ENCODE measurements at places on chromosomes 2 and 18.

- DNase-seq, result no peak
Measured at GRCh38 chr2:233972941-233973575, 55.9 kb downstream of the TRPM8 start.

DNA sequence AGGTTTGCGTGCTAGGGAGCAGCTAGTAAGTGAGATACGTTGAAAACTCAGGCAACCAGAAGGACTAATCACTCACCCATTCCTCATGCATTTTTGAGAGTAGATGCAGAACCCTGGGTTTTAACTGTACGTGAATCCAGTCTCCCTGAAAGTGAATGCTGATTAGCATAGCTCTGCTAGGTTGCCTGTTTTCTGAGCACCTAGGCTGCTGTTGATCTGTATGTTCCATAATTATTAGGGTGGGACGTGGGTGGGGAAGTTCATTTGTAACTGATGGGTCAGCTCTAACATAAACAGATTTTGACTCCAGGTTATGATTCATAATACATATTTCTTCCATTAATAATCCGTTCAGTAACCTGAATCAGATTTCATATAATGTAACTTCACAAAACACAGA, 379.0 kb upstream of the FANCL start:
- no peak for DNase-seq

DNA sequence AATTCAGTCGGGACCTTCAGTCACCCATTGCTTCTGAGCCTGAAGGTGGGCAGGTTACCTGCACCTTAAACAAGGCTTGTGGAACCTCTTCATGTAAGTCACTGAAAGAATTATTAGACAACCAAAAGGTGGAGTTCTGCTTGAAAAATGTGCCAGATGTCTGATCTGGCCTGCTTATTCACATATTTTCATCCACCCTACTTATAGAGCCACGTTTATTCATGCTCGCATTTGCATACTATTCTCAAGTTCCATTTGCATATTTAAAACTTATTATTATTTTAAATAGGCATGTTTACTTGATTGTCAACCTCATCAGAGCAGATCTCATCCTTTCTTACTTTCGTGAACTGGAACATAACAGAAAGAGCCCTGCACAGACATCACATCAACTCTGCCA, 140.0 kb upstream of the NABP1 start:
- DNase-seq, result no peak

GRCh38 chr2:241373446-241373845, 17.4 kb downstream of the FARP2 start:
- DNase-seq, result peak; percentile 76

- no peak for DNase-seq
Measured at GRCh38 chr2:151315381-151315903, 26.0 kb upstream of the NMI start.

DNA sequence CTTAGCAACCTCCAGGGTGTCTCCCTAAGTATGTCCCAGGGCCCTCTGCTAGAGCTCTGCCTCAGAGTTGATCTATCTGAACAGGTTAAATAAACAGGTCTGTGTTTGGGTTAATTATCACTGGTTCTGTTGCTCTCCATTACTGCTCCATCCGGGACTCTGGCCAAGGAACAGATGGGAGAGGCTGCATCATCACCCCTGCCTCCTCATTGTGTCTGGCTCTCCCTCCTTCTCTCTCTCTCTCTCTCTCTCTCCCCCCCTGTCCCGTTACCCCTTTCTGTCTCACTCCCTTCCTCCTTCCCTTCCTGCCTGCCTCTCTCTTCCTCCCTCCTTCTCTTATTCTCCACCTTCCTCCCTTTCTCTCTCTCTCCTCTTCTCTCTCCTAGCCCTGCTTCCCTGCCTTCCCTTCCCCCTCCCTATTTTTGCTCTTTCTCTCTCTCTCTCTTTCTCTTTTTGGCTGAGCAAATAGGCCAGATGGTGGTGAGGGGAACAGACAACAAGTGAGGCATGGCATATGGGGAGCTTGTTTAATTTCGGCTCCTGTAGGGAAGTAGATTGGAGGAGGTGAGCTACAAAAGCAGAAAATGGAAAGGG, 62.1 kb downstream of the SETBP1 start:
- peak; percentile 87 for DNase-seq

GRCh38 chr2:150997066-150997465, 264.6 kb downstream of the RBM43 start:
- no peak for DNase-seq

- DNase-seq, result no peak
Measured at GRCh38 chr18:56921896-56922480, 224.9 kb upstream of the BOD1L2 start.

- DNase-seq, result peak; percentile 71
Measured at GRCh38 chr2:134107402-134107801, 146.5 kb upstream of the MGAT5 start.

DNA sequence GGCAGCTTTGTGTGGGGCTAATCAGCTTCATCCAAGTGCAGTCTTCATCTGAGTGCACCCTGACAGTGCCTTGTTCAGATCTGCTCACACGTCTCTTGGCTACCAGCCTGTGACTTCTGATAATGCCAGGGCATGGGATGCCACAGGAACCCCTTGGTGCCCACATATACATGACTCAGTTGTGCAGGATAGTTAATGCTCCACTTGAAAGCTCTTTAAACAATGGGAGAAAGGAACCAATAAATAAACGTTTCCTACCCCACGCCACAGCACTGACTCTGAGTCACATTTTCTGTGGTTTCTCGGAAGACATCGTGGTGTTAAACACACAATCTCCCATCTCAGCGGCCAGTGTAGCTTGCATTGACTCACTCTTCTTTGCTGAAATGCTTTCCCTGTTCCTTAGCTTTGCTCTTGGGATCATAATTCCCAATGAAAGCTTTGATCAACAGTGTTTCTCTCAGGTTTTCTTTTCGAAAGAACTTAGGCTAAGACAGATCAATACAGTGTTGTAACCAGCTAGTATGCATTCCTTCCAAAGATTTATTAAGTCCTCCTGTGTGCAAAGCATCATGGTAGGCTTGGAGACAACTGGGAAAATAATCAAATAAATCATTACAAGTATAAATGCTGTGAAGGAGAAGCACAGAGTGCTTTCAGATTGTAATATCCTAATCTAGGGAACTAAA, 142.0 kb downstream of the COPS8 start:
- no peak for DNase-seq

- DNase-seq, result no peak
Measured at GRCh38 chr2:190765386-190766173, 115.0 kb upstream of the GLS start.

GRCh38 chr2:172985139-172985892, 90.3 kb upstream of the MAP3K20 start:
- no peak for DNase-seq

- DNase-seq, result no peak
Measured at GRCh38 chr2:74045454-74045853, 60.7 kb downstream of the TET3 start.

DNA sequence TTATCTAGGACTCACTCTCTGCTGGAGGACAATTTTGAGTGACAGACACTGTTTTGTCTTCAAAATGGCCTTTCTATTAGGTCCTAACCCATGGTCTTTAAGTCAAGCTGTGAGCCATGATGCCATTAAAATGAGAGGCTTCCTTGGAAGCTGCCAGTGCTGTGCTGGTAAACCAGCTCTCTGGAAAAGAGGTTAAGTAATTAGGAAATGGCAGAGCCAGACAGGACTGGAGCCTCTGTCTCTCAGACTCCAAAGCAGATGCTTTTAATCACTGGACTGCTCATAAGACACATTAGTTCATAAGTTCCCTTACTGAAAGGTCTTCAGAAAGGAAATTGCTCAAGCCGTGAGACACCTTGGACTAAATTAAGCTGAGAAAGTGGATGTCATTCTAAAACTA, 25.8 kb upstream of the LHCGR start:
- DNase-seq, result no peak

DNA sequence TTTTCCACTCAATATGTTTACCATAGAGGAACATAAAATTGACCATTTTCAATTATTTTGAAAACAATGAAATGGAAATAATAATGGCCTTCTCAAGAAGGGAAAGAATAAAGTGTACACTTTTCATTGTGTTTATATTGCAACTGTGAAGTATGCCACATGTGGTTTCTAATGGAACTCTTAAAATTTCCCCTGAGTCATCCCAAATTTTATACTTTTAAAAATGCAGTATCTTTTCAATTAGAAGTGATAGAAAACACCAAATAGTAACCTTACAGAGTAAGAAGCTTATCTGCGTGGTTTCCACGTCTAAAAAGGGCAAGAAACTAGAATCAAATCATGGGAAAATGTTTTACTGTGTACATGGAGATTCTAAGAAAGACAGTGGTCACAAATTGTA, 70.0 kb downstream of the SCG2 start:
- no peak for DNase-seq

GRCh38 chr2:191582355-191582754, 95.6 kb upstream of the NABP1 start:
- no peak for DNase-seq

- no peak for DNase-seq
Measured at GRCh38 chr2:75375646-75376582, 176.6 kb upstream of the TACR1 start.

GRCh38 chr2:12363569-12363968, 353.2 kb upstream of the TRIB2 start:
- DNase-seq, result no peak

DNA sequence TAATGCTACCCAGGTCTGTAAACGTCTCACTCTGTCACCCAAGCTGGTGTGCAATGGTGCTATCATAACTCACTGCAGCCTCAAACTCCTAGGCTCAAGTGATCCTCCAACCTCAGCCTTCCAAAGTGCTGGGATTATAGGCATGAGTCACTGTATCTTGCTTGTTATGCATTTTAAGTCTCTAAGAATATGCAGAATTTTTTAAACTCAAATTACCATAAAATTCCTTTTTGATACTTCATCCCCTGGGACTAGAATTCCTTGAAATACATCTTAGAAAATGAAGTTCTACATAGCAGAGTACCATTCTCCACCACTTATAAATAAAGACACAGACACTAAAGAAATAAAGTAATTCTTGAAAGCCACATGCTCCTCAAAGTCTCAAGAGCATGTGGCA, 30.2 kb upstream of the LRATD1 start:
- no peak for DNase-seq

DNA sequence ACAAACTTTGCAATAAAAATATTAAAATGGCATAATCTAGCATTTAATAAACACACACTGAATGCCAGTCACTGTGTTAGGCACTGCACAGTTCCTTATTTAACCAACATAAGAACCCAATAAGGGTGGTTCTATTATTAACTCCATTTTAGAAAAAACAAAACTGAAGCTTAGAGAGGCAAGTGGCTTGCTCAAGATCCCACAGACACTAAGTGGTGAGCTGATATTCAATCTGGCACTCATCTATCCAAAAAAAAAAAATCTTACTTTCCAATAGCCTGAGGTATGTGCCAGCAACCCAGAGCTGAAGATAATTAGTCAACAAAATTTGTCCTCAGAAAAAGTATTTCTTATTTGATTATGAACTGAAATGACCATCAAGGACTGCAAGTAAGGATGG, 799 bp downstream of the CYTIP start:
- DNase-seq, result no peak

GRCh38 chr2:232908695-232909094, 38.6 kb downstream of the SNORC start:
- DNase-seq, result no peak

DNA sequence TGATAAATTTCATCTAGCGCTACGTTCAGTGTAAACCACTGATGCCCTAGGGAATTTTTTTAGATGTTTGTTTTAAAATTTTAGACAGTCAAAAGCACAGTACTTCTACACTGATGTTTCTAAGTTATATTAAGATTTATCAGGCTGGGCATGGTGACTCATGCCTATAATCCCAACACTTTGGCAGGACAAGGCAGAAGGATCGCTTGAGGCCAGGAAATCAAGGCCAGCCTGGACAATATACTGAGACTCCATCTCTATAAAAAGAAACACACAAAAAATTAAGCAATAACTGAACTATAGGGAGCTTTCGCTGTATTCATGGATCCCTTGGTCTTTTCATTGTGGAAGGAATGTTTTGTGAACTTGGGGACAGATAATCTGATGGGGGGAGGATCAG, 50.6 kb upstream of the MAPRE2 start:
- no peak for DNase-seq

DNA sequence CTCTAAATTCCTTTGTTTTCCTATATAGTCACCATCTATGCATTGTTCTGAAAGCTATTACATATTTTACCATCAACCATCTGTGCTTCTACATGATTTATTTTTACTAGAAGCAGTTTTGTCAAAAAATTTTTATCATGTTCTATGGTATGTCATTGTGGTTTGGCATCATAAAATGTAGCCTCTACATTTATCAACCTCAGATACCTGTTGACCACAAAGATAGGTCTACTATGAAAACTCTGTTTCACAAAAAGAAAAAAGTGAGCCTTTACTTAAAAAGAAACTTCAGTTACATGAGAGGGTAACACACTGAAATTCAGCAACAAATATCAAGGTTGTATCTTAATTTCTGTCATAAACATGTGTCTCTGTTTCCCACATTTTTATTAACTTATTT, 3.7 kb downstream of the BCL2 start:
- DNase-seq, result no peak

GRCh38 chr2:157838442-157839161, 37.5 kb downstream of the ACVR1 start:
- no peak for DNase-seq

- no peak for DNase-seq
Measured at GRCh38 chr2:240639566-240639965, 14.3 kb downstream of the GPR35 start.

- peak; percentile 49 for DNase-seq
Measured at GRCh38 chr2:50491541-50492476, 540.1 kb downstream of the NRXN1 start.

- DNase-seq, result peak; percentile 65
Measured at GRCh38 chr18:45670281-45670962, 53.6 kb upstream of the SLC14A1 start.

DNA sequence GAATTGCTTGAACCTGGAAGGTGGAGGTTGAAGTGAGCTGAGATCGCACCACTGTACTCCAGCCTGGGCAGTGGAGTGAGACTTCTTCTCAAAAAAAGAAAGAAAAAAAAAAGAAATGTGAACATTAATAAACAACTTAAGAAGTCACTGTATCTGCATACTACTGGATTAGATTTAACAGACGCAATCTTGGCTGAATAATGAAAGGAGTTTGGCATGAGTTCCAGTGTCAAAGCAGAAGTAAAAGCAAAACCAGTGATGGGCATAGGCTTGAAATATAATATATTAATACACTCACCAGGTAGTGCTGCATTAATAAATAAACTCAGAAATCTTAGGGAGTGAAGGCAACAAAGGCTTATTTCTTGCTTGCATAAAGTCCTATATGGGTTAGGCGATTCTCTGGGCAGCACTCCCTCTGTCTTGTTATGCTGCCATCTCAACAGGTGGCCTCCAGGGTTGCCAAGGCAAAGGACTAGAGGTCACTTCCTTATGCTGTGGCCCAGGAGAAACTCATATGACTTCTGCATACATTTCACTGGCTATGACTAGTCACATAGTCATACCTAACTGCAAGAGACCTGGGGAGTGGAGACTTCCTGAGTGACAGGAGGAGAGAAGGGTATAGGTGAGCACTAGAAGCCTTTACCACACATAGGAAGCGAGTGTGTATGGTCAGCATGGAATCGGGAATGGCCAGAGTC, 296.2 kb upstream of the SPRED2 start:
- DNase-seq, result no peak

Data from D341Med (cell line).